Psoas muscle (tissue), 8 donors: ENCODE measurements at places on chromosomes 6 and 20.

GRCh38 chr6:2597991-2598390, 152.7 kb downstream of the MYLK4 start:
- DNase-seq: no peak

DNA sequence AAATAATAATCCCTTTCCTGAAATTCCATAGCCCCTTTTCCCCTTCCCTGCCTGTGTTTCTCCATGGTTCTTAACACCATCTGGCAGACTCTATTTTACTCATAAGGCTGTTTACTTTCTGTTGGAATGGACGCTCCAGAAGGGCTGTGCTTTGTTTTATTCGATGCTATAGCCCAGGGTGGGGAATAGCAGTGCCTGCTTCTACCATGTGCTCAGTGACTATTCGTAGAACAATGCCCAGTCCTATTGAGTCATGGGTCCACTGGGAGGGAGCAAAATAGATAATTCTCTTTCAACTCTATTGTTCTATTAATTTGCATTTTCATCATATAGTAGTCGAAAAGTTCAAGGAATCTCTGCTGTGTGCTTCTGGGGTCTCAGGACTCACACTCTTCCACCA, 565.1 kb downstream of the C6orf118 start:
- DNase-seq: no peak

DNA sequence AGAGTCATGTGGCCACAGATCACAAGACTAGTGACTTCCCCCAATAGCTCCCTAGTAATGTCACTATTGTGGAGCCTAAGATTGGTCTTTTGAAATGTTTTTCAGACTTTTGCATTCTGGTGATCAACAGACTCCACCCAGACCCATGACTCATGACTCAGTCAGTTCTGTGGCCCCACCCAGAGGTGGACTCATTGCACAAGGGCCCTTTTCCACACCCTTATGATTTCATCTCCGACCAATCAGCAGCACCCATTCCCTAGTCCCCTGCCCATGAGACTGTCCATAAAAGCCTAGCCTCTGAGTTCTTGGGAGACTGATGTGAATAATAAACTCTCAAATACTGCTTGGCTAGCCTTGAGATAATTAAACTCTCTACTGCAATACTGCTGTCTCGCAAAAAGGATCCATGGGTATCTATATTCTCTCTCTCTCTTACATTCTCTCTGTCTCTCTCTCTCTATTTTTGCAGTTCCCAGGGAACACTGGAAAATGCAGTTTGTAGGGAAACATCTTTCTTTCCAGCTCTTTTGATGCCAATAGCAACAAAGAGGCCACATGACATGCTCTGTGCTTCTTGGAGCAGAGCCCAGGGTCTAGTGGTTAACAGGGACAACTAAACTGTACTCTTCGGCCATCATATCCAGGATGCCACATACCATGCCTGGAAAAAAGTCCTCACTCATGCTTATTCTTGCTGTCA, 71.3 kb upstream of the IYD start:
- no peak for DNase-seq

DNA sequence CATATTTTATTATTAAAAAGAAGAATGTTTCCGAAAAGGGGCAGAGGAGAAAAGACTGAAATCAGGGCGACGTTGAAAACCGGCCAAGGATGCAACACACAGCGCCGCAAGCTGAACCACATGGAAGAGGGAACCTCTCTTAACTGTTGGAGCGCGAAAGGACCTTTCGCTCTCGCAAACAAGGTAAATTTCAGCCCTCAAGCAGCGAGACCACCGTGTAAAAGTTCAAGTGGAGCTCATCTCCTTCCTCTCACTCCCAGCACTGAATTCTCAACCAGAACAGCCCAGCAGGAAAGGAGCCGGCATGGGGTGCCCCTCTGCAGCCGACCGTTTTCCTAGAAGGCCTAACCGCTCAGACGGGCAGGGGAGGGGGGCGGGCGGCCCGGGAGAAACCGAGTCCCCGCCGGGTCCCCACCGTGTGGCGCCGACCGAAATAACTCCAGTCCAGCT, 621 bp downstream of the GPR63 start:
- no peak for DNase-seq

GRCh38 chr20:19973961-19974629, 43.1 kb upstream of the NAA20 start:
- DNase-seq: peak; percentile 86

GRCh38 chr6:41097467-41098090, 24.8 kb downstream of the NFYA start:
- DNase-seq: no peak

- DNase-seq: no peak
Measured at GRCh38 chr6:105193647-105194046, 13.8 kb upstream of the POPDC3 start.

GRCh38 chr6:149081281-149081680, 236.2 kb upstream of the TAB2 start:
- no peak for DNase-seq

DNA sequence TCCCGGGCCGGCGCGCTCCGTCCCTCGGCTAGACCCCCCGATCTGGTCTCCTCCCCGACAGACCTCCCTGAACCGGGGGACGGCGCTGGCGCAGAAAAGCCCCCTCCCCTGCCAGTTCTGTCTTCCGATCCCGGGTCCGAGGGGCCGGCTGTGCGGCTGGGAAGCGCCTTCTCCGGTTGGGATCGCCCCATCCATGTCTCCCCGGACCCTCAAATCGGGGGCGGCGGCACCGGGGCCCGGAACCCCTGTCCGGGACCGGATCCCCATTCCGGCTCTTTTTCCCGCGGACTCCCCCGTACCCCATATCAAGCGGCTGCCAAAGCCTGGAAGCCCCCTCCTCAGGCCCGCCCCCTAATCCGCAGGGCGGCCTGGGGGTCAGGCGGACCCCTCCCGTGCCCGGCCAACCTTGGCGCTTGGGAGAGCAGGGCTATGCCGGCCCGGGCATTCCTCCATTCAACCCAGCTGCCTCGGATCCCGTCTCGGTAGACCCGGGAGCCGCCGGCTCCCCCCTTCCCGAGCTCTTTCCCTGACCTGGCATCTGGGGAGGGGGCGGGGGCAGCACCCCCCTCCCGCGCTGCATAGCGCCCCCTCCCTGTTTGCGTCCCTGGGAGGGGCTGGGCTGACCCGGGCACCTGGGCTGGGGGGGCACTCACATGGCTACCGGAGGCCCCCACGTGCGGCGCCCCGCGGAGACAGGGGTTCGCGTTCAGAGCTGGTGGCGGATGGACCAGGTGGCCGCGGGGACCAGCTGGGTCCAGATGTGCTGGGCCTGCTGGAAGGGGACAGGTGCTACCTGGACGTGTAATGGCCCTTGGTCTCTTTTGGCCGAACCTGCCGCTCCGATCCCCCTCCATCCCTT, 643 bp downstream of the DLGAP4 start:
- DNase-seq: no peak

GRCh38 chr6:80433010-80433672, 326.7 kb downstream of the BCKDHB start:
- no peak for DNase-seq

DNA sequence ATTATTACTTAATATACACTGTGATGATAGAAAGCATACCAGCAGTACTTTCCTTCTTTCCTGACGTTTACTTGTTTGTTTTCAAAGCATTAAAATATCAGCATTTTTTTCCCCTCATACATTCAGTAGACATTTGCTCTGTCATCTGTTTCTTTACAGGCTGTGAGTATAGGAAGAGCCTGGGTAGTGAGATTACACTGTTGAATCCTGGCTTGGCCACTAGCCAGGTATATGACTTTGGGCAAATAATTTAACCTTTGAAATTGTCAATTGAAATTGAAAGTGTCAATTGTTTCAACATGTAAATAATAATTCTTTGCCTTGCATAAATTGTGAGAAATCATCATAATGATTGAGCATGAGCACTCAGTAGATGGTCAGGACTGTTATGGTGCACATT, 336.2 kb downstream of the CDKAL1 start:
- no peak for DNase-seq
